ENCODE measurements at places on chromosomes 5 and 9. TPM values are rescaled to one million over a fixed set of nuclear protein-coding genes. Genes with fewer than 3 reads are reported as not detected.

OLFM1 gene
- total RNA-seq: 25.5 TPM

CPLANE1 gene
- 9.0 TPM for total RNA-seq

SLC23A1 gene
- total RNA-seq: not detected

INIP gene
- total RNA-seq: 16.6 TPM

CEL gene
- total RNA-seq: 2.5 TPM

GBGT1 gene
- 10.8 TPM for total RNA-seq

KCNV2 gene
- not detected for total RNA-seq

SCGB3A2 gene
- total RNA-seq: not detected

GFRA3 gene
- 1.7 TPM for total RNA-seq

IGFBPL1 gene
- total RNA-seq: 0.31 TPM

PDGFRB gene
- 62.9 TPM for total RNA-seq

HTR4 gene
- 8.8 TPM for total RNA-seq

MORN5 gene
- not detected for total RNA-seq

NFIB gene
- total RNA-seq: 118 TPM

FANCG gene
- 8.2 TPM for total RNA-seq

CDH10 gene
- 0.24 TPM for total RNA-seq

CDX1 gene
- not detected for total RNA-seq

LCN1 gene
- not detected for total RNA-seq

SYK gene
- 5.6 TPM for total RNA-seq

TOPORS gene
- total RNA-seq: 9.5 TPM

CTXN3 gene
- not detected for total RNA-seq

FOXD4 gene
- total RNA-seq: not detected

CD180 gene
- 0.68 TPM for total RNA-seq

ADRA1B gene
- 2.9 TPM for total RNA-seq

TRIM7 gene
- 5.9 TPM for total RNA-seq

CACFD1 gene
- total RNA-seq: 9.6 TPM

HEMGN gene
- not detected for total RNA-seq

TMEM252 gene
- total RNA-seq: 0.18 TPM

EXOC3 gene
- 42.3 TPM for total RNA-seq

RLN2 gene
- not detected for total RNA-seq

PCDHAC1 gene
- 1.0 TPM for total RNA-seq

FGD3 gene
- 5.2 TPM for total RNA-seq

NDST1 gene
- total RNA-seq: 59.3 TPM

Data from left cardiac atrium (tissue), 4 donors.